EL (cell line): ENCODE measurements at places on chromosomes 3 and 15.

GRCh38 chr3:123919353-123919752, 35.2 kb upstream of the MYLK start:
- no peak for DNase-seq

GRCh38 chr15:62549345-62549970, 384.4 kb upstream of the C2CD4B start:
- DNase-seq: peak; percentile 38

- DNase-seq: peak; percentile 85
These were observed at the start of the genes GORASP1 and TTC21A for GRCh38 chr3:39107388-39108199. Gene GORASP1, minus strand, starts transcription at chr3:39107627. Its CDS starts 86 bp downstream, at chr3:39107541. Gene TTC21A, plus strand, starts transcription at chr3:39107680. Its CDS starts 158 bp downstream, at chr3:39107838.

GRCh38 chr3:31615071-31615875, 82.5 kb downstream of the STT3B start:
- no peak for DNase-seq

- DNase-seq: peak; percentile 39
These were observed 9.5 kb downstream of the EDEM1 start for GRCh38 chr3:5197022-5197421.

- no peak for DNase-seq
These were observed 37.9 kb downstream of the NTRK3 start for GRCh38 chr15:88218557-88219221.

DNA sequence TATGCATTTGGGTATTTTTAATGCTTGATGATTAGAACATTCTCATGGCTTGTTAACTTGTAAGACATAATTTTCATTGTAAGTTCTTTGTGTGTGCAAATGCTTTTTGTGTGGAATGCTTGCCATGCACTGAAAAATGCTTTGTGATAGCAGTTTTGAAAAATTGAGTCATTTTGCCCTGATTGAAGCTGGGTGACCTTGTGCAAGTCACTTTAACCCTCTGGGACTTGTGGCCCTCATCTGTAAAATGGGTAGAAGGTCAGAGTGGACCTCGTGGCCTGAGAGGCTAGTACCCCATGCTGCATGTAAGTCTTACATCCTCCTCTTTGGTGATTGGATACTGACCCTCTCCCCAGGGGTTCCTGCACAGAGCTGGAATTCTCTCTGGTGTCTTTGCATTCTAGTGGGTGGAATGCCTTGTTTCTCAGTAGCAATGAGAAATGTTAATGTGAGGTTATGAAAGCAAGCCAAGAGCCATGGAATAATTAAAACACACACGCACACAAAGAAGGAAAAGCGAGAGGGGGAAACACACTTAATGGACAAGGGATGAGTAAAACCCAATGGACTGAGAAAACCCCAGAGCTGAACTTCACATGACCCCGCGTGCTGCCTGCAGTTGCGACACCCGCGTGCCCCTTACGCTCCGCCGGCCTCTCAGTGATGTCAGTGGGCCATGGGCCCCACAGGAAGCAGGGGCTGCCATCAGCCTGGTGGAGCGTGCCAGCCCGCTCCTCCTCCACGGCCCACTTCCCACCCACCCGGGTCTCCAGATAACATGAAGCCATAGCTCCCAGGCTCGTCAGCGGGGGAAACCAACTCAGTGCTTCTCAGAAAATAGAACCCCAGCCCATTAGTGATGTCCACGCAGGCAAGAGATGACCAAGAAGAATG, 44.0 kb downstream of the SMAD3 start:
- DNase-seq: peak; percentile 98

DNA sequence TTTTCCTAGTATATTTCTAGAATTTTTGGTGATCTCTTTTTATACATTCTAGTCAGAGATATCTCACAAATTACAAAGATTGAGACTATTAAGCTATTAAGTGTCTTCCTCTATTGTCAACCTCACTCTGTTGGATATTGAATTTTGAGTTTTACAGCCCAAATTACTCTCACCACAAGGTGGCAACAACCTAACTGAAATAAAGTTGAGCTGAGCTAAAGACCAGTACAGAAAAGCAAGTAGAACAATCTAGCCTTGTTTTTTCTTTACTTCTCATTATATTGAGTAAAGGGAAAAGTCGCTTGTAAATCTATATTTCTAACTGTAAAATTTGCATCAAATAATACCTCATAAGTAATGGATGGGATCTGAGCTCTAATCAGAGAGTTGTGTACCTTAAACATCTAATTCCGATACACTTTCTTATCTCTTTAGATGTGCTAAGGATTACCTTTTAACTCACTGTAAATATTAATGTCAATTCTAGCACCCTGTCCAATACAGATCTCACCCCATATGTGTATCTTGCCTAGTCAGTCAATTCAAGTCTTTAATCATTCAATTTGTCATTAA, 13.6 kb upstream of the COMMD2 start:
- peak; percentile 44 for DNase-seq

GRCh38 chr15:55740359-55740878, 2.5 kb downstream of the PRTG start:
- no peak for DNase-seq
